ENCODE measurements at places on chromosomes 2 and 18.

- no peak for DNase-seq
These were observed 127.8 kb downstream of the CERS6 start for GRCh38 chr2:168583710-168584521.

DNA sequence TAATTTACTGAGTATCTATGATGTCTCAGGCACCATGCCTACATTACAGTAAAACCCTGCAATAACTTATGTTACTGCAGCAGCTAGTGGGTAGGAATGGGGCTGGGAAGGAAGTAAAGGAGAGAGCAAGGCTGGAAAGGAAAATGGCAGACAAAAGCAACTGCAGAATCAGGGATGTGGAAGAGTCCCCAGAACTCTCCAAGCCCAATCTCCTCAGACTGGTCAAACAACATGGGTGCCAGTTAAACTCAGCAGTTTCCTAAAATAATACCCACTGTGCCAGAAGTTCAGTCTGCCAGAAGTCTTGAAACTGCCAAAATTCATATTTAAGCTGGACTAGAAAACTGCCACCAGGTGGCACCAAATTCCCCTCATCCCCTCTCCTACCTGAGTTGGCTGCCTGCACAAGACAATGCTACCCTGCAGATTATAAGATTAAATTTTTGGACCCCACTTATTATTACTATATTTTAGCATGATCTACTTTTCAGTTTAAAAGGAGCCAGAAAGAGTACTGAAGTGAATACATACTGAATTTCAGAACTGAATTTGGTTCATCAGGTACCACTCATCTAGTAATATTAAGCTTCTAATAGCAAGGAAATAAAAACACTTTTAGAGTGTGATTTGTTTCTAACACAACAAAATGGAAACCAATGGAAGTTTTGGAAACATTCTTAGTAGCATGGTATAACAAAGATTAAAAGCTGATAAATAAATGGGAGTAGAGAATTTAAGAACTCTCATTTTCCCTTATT lies 86.8 kb upstream of the DNER start:
- DNase-seq: peak; percentile 63

GRCh38 chr18:677951-678381 lies 20.5 kb downstream of the TYMS start:
- no peak for DNase-seq

- no peak for DNase-seq
These were observed 470.0 kb upstream of the GCFC2 start for GRCh38 chr2:76180676-76181075.

GRCh38 chr18:26667046-26667445 lies 118.7 kb upstream of the KCTD1 start:
- DNase-seq: no peak

DNA sequence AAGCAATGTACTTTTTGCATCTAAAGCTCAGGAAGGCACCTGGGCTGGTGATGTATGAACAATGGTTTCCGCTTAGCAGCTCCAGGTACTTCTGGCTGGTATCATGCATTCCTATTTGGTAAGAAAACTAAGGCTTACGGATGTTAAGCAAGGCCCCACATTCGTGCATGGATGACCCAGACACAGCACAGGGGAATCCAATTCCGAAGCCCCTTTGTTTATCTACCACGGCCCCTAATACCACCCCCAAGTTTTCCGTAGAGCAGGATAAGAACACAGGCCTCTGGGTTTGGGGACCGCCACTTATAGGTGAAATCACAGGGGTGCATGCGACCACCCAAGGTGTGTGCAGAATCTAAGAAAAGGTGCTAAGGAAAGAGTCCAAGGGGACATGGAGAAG lies 192.1 kb upstream of the ID2 start:
- no peak for DNase-seq

- DNase-seq: no peak
These were observed 57.3 kb downstream of the SLC8A1 start for GRCh38 chr2:40394597-40394996.
